Psoas muscle (tissue), 8 donors: ENCODE measurements at places on chromosomes 3 and 15. TPM values are rescaled to one million over a fixed set of nuclear protein-coding genes. Genes with fewer than 3 reads are reported as not detected.

- DNase-seq = no peak
Observed at GRCh38 chr15:63605816-63606215, 8.6 kb downstream of the FBXL22 start.

The C3orf62 gene
- total RNA-seq = 1.9 TPM

- no peak for DNase-seq
Observed at GRCh38 chr3:193942516-193943055, 193.4 kb upstream of the HES1 start.

DNA sequence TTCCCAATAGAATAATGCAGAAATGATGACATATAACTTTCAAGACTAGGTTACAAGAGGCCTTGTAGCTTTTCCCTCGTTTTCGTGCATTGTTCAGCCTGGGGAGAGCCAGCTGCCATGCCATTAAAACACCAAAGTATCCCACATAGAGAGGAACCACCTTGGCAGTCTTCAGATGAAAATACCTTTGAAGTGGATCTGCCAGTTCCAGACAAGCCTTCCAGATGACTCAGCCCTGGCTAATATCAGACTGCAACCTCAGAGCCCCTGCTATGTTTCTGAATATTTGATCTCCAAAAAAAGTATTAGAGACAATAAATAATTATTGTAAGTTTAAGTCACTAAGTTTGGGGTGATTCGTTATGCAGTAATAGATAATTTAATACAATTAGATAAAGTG lies 294.3 kb upstream of the GBE1 start:
- DNase-seq = no peak

The HYKK gene
- total RNA-seq = 4.5 TPM

GRCh38 chr15:90309020-90309419 lies 43.1 kb upstream of the ZNF774 start:
- DNase-seq = no peak

GRCh38 chr15:26867200-26868007 lies 542 bp downstream of the GABRA5 start:
- DNase-seq = no peak

DNA sequence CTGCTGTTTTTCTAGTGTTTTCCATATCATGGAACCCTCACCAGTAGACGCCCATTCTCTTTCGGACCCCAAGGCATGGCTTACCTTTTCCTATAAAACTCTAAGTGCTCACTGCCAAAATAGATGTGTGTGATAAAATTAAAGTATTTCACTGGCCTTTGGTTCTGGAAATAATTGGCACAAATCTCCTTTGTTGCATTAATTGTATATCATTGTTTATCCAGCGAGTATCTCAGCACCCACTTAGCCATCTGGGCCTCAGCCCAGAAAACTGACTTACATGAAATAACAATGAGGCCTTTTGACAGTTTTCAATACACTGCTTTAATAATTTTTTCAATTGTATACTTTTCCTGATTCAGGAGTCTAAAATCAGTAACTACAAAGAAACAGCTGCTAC lies 105.1 kb downstream of the MECOM start:
- no peak for DNase-seq

The PAQR5 gene
- total RNA-seq = 0.22 TPM

GRCh38 chr3:123432832-123433523 lies 15.9 kb downstream of the ADCY5 start:
- no peak for DNase-seq

DNA sequence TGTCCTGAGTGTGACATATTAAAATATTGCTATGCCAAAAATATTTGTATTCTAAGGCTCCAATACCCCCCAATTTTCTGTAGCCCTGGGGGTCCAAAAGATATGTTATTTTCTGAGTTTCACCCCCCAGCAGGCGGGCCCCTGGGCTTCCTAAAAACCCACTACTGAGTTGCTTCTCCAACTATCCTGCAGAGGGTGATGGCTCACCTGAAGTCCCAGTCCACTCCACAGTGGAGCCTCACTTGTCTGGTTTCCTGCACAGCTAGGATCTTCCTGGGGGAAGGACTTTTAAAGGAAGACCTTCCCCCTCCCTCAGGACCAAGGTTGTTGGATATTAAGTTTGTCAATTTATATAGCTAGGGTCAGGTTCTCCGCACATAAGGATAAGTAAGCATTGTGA lies 1181.4 kb downstream of the ROBO2 start:
- DNase-seq = no peak

The PFN2 gene
- total RNA-seq = 234 TPM

GRCh38 chr3:81242871-81243270 lies 518.6 kb downstream of the GBE1 start:
- no peak for DNase-seq

The ST8SIA2 gene
- total RNA-seq = not detected

- no peak for DNase-seq
Observed at GRCh38 chr15:63481105-63481810, 23.1 kb upstream of the USP3 start.

GRCh38 chr3:129384594-129385323 lies 43.7 kb downstream of the EFCAB12 start:
- no peak for DNase-seq

DNA sequence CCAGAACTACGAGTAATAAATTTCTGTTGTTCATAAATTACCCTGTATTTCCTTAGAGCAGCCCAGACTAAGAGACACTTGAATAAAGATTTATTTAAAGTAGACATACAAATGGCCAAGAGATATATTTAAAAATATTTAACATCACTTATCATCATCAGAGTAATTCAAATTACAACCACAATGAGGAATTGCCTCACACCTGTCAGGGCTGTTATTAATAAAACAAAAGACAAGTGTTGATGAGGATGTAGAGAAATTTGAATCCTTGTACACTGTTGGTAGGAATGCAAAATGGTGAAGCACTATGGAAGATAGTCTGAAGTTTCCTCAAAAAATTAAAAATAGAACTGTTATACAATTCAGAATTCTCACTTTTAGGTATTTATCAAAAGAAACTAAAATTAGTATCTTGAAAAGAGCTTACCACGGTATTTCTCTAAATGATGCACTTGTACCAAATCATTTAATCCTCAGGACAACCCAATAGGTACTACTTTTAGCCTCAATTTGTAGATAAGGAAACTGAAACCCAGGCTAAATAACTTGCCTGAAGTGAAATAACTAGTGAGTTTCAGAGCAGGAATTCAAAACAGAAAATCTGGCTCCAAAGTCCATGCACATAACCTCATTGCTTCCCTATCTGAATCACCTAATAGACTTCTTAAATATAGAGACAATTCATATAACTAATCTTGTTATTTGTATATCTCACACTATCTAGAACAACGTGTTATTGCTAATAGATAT lies 69.4 kb downstream of the ZBTB20 start:
- DNase-seq = no peak

DNA sequence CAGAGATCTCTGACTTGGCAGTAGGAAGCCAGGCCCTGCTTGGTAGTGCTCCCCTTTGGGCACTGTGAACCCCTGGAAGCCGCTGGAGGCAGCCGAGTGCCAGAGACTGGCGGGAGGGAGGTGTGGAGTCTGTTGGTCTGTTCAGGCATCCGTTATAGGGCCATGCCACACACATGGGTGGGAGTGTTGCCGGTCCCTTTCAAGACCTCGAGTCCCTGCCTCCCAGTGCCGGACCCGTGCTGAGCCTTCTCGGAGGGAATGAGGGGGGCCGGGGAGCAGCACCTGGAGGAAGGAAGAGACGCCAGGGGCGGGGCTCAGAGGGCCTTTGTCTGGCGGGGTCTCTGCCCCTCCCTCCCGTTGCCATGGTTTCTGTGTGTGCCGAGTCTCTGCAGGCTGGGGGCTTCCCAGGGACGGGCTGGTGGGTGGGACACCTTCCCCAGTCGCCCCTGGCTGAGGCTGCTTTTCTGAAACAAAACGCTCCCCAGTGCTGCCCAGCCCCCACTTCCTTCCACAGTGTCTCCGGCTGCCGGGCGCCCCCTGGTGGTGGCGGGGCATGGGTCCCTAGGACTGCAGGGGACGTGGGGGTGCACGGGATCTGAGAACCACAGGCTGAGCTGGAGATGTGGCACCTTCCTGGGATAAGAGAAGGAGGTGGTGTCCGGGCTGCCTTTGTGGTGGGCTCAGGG lies 10.0 kb downstream of the GNAI2 start:
- peak; percentile 96 for DNase-seq
